ENCODE measurements at places on chromosomes 2 and 18.

DNA sequence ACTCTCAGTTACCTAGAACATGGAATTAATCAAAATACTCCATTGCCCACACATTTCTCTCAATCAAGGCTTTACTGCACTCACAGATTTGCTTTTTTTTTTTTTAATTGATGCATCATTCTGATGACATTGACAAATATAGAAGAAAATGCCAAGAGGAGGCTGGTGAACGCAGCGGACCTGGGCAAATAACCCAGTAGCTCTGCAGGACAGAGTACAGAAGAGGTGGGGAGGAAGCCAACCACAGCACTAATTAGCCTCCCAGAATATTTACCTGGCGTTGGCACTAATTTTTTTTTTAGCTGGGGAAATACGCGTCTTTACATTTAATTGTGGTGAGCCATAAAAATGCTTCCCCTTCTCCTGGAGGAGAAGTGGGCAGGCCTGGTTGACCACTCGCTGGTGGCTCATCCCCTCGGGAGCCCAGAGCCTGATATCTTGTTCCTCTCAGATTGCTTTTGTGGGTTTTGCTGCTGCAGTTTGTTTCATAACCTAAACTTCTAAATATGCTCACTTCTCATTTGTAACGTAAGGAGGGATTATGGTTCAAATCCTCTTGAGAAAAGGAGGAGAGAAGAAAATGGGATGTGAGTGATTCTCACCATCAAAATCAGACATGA is 165.8 kb upstream of the EPB41L3 start:
- DNase-seq: no peak

DNA sequence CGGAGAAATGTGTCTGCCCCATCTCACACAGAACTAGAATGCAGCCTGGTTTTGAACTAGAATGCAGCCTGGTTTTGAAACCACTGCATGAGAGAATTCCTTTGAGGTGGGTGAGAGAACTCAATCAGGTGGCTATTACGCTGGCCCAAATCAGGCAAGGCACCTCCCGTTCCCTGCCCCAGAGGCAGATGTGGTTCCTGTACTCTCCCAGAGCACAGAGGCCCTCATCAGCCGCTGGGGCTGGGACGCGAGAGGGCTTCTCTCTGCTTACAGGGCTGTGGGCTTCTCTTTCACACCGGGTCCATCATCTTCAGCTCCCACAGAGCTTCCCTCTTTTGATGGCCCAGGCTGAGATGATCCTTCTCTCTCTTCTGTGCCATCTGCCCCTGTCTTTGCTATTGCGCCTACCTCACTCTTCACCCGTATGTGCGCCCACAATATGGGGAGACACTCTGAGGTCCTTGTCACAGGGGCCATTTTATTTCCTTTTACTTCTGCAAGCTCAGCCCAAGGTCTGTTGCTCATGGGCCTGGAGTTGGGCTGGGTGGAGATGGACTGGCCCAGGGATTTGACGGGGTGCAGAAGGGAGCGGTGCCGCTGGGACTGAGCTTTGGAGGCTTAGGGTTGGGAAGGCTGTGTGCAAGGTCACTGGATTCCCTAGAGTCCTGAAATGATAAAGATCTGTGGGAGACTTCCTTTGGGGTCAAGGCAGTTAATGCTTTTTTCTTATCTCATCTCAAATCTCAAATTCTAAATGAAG is 84.4 kb upstream of the HS6ST1 start:
- DNase-seq: no peak

DNA sequence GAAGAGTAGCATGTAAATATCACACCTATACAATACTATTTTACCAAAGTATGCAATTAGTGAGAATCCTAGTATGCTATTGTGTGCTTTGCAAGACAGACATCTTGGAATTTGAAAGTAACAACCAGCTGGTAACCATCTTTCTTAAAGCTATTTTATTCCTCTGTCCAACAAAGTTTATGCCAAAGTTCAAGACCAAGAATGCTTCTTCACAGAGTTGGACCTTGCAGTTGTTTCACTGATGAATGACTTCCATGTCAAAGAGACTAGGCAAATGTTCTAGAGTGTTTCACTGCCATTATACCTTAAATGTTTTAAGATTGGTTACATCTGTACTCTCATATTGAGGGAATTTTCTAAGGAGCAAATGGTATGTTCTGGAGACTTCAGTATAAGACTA is 215.2 kb upstream of the CRIM1 start:
- no peak for DNase-seq

DNA sequence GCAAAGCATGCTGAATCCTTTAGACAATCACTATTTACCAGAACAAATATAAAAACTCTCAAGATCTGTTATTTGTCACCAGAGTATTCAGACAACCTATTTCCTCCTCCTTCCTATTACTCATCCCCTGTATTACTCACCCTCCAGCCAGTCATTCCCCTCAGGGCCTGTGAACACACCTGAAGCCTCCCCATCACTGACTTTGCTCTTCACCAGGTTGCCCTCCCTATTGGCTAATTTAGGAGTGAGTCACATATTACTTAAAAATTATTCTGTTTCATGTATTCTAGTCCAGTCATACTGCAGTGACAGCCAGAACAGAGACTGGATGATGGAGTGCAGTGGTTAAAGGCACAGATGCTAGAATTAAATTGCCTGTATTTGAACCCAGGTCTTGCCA is 3.7 kb upstream of the ATG16L1 start:
- DNase-seq: no peak

DNA sequence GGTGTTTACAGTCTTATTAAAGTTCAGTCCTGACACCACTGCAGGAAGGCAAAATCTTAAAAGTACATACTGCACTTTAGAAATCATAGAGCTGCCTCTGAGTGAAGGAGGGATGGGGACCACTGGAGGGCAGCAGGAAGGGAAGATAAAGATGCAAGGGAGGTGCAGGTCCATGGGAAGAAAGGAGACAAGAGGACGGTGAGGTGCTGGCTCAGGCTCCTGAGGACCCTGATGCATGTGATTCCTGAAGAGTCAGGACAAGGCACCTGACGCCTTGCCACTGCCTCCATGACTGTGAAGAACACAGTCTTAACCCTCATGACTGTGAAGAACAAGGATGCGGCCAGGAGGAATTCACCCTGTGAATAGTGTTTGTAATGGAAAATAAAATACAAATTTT is 116.2 kb upstream of the NPAS2 start:
- no peak for DNase-seq

Data from stimulated activated CD8-positive, alpha-beta memory T cell treated with anti-CD3 and anti-CD28 coated beads, Interleukin-15, amount 100 ng/mL, for 24 hours (primary cell).